Muscle of back (tissue), 13 donors: ENCODE measurements at places on chromosomes 4 and X. TPM values are rescaled to one million over a fixed set of nuclear protein-coding genes. Genes with fewer than 3 reads are reported as not detected.

Gene ZNF630
- 1.8 TPM for polyA plus RNA-seq

Gene UXT
- polyA plus RNA-seq: 89.8 TPM

Gene ARHGEF6
- polyA plus RNA-seq: 51.2 TPM

DNA sequence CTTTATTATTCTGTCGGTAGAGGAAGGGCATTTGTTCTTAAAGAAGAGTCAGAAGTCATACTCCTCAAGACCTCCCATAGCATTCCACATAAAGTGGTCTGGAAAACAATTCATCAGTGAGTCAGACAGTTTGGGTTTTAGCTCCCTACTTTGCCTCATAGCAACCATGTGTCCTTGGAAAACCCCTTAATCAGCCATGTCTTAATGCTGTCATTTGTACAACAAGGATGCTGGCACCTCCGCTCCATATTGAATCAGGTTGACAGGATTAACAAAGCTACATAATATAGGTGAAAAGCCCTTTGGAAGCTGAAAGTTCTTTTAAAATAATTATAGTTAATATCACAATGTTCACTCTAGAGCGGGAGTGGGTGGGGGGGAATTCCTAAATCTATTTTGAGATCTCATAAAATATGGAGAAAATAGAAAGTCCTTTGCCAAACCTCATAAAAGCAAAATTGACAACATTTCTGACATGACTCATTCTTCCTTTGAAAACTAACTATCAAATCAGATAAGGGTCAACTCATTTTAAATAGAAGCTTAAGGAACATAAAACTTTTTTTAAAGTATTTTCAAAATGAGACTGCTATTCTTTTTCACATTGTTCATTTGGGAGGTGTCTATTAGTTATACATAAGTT is 37.3 kb upstream of the GUCY1A1 start:
- no peak for DNase-seq

- DNase-seq: no peak
Measured at GRCh38 chrX:30657196-30658161, 4.3 kb downstream of the GK start.

DNA sequence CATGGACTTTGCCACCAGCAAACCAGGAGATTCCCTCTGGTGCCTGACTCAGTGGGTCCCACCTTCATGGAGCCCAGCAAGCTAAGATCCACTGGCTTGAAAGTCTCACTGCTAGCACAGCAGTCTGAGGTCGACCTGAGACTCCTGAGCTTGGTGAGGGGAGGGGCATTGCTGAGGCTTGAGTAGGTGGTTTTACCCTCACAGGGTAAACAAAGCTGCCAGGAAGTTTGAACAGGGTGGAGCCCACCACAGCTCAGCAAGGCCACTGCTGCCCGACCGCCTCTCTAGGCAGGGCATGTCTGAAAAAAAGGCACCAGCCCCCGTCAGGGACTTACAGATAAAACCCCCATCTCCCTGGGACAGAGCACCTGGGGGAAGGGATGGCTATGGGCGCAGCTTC is 28.1 kb downstream of the FAM9A start:
- no peak for DNase-seq
